ENCODE measurements at places on chromosomes 2 and 18.

- no peak for DNase-seq
Measured at GRCh38 chr18:48862678-48863270, 88.0 kb downstream of the SMAD7 start.

GRCh38 chr2:73985308-73986084 lies 786 bp downstream of the TET3 start:
- peak; percentile 91 for DNase-seq

DNA sequence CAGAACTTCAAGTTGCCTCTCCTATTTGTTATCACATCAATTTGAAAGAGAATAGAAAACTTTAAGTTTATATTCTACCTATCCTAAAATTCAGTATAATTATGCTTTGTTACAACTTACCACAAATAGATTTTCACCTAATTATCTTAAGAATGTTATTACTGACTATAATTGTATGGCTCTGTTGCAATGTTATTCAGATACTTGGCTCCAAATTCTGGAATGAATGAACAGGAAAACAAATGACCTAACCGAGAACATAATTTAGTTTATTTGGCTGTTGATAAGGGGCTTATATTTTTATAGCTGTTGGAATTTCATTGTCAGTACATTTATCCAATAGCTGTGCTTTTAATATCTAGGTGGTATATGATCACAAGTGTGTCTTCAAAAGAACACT lies 173.2 kb upstream of the GULP1 start:
- no peak for DNase-seq

- no peak for DNase-seq
Measured at GRCh38 chr18:69622961-69623360, 222.3 kb downstream of the DOK6 start.

GRCh38 chr18:55248495-55248894 lies 289.2 kb upstream of the CCDC68 start:
- peak; percentile 25 for DNase-seq

DNA sequence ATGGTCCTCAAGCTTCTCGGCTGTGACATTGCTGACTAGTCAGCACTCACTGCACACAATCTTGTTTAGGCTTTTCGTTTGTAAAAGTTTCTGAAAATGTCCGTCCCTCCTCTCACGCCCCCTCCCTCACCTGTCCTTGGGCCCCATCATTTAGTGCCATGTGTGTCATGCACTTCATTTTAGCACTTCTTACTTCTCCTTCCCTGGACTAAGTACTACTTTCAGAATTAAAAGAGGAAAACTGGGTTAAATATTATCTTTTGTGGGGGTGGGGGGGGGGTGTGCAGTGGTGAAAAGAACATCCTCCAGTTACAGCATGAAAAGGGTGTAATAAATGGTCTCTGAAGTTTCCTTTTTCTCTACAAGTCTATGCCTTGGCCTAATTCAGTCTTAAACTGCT lies 182.0 kb upstream of the SP5 start:
- DNase-seq = no peak

DNA sequence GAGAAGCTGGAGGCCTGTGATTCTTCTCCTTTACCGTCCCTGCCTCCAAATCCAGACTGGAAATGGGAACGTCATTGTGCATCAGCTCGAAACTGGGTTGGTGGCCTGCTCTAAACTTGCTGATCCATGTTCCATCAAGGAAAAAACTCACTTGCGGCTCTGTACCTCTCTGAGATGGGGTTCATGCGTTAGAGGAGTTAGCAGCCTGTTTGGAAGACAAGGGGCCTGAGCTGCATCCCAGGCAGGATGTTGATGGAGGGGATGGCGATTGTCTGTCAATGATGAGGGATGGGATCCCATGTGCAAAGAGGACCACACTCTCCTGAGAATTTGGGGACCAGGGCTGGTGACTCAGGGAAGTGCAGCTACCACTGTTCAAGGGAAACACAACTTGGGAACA lies 26.0 kb downstream of the TWIST2 start:
- no peak for DNase-seq

- no peak for DNase-seq
Measured at GRCh38 chr2:72112981-72113846, 34.4 kb downstream of the CYP26B1 start.

DNA sequence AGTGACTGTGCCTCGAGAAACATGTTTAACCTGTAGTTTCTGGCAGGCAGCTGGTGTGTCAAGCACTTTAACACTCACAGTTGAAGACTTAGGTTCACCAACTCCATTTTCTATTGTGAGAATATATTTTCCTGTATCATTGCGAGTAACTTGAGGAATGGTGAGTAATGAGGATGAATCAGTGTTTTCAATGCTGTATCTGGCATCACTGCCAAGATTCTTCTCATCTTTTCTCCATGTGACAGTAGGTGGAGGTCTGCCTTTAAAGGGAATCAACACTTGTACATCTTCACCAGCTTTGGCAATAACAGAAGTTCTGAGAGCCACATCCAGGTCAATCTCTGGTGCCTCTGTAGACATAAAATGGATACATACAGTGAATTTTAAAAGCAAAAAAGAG lies 72.8 kb downstream of the PLEKHA3 start:
- DNase-seq = no peak

DNA sequence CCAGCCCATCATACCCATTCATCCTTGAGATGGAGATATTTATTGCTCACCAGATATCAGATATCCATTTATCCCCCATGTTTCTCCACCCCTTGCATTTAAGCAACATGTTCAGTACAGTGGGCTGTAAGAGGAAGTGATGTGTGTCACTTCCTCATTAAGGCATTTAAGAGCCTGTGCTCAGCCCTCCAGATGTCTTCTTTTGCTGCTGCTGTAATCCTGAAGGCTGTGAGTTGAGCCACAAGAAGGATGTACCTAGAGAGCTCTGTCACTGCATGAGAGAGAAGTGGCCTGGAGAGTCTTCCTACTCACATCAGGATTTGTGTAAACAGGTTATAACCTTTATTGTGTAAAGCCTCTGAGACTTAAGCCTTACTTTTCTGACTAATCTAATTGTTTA lies 151.8 kb upstream of the UNC80 start:
- DNase-seq = peak; percentile 32

DNA sequence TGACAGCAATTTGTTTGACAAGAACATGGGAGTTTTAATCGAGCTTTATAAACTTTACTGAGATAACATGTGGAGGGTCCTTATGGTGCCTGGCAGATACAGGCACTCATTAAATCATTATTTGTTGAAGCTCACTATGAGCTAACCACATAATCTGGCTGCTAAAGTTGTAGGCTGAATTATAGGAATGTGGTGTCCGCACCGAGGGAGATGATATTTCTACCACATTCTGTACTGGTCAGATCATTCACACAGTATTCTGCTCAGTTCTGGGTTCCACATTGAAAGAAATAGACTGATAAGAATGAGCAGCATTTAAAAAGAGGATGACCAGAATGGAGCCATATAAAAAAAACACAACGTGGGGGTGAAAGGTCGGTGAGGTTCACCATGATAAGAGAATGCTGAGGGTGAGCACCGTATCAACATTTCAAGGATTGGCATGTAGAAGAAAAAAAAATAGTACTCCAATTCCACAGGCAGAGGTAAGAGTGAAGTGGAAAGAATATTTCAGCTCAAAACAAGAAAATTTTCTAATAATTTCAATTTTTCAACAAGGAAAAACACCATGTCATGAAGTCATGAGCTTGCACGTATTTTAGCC lies 54.4 kb downstream of the TMEFF2 start:
- DNase-seq = no peak

GRCh38 chr2:15909736-15910135 lies 30.6 kb upstream of the MYCN start:
- no peak for DNase-seq

- no peak for DNase-seq
Measured at GRCh38 chr18:77749089-77749488, 499.4 kb downstream of the GALR1 start.

DNA sequence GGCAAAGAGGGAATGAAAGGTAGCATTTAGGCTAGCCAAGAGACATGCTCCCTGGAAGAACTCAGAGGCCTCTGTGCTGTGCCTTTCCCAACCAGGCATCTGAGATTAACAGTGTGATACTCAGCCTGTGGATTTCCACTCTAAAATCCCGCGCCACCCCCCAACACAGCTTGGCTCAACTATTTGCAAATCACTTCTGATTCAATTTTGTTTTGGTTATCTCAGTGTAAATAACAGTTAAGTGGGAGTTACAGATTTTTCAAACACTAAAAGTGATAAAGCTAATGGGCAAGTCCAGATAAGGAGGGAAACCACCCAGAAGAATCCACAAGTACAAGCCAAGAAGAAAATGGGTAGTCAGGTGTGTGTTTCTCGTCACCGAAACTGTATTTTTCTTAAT lies 1.4 kb upstream of the NRP2 start:
- no peak for DNase-seq

DNA sequence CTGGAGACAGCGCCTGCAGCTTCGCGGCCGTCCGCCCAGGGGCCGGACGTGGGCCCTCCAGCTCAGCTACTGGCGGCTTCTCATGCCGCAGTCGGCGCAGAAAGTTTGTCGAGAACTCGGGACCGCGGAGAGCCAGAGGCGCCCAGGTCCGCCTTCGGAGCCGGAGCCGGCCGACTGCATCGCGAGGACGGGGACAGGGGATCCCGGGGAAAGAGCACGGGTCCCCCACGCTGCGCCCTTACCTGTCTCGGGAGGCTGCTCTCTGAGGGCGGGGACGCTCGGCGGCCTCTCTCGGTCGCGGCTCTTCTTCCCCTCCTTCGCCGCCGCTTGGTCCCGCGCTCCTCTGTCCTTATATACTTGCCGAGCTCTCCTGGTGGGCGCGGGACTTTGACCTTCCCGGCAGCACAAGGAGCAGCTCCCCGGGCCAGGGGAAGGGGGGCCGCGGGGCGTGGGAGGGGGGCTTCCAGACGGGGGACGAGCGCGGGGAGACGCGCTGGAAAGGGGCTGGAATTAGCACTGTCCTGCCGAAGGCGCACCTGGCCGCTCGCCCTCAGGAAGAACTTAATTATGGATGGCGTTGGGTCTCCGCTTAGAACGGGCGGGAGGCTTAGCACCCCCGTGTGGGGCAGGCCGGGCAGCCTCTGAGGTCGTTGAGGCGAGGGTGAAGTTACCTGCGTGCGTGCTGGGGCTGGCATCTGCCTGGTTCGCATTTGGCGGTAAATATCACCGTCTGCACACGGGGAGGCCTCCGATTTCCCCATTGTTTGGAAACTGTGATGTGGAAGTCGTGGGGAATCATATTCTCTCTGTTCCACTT lies at the start of gene POMC:
Gene POMC (minus strand): TSS at position 325 of the 817 bp plus-strand sequence. CDS start 3,808 bp downstream, outside the sequence.
- peak; percentile 35 for DNase-seq

- DNase-seq = no peak
Measured at GRCh38 chr18:79947881-79948610, 3.4 kb downstream of the SLC66A2 start.

GRCh38 chr2:120519469-120519868 lies 173.5 kb downstream of the INHBB start:
- DNase-seq = no peak

GRCh38 chr2:63530704-63531279 lies 57.5 kb downstream of the WDPCP start:
- no peak for DNase-seq

GRCh38 chr2:128405981-128406613 lies 87.4 kb upstream of the HS6ST1 start:
- no peak for DNase-seq

DNA sequence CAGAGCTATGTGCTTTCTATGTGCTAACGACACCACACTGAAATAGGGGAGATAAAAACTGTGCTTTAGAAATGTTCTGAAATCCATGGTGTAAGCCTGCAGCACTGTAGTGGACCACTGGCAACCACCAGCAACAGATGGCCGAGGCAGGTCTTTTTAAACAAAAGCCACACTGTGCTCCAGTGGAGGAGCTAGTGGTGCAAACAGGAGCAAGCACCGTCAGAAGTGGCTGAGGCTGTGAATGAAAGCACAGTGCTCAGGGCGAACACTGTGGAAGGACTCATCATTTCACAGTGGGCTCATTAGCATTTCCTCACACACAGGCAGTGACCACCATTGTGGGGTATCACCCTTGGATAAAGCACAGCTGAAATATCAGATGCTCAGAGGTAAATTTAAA lies 22.9 kb upstream of the MTX2 start:
- no peak for DNase-seq
